ENCODE measurements at places on chromosomes 2 and 18.

DNA sequence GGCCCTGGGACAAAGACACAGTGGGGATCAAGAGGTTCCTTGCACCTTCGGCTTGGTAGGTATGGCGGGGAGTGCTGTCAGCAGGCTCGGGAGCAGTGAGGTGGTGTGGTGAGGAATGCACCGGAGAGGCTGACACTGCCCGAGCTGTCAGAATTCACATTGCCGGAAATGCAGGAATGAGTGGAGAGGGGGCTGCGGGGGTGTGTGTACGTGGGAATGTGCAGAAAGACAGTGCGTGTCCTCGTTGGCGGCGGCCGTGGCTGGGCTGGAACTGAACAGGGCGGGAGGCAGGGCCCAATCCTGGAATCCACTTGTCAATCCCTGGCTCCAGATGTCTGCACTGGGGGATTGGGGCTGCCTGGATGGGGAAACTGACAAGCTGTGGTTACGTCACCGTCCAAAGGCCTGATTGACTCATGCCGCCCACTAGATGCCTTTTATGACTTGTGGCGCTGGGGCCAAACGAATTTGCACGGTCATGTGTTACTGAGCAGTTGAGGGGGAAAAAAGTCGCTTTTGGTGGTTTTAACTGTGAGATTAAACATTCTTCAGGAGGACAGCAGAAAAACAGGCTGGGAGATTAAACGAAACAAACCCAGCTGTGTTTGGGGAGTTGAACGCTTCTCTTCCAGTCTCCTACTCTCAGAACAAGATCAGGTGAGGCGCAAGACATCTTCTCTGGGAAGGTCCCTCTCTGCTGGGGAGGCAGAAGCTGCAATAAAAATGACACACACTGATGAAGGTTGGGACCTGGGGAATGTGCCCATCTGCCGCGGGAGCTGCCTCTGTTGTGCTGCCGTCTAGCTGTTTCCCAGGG, 189.4 kb upstream of the GLI2 start:
- no peak for DNase-seq

DNA sequence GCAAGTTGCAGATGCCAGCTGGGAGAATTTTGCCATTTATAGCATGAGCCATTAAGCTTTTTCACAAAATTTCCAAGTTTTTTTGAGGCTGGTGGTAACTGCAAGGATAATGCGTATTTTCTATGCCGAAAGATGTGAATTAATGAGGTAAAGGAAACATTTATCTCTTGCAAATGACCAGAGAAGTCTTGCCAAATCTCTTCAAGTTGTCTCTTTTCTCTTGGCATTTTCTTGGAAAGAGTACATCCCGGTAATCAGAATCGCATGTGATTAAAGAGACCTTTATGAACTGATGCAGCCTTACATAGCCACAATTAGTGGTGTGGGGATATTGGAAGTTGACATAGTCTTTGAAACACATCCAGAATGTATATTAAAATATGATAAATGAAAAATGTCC, 136.5 kb upstream of the MMADHC start:
- DNase-seq: no peak

DNA sequence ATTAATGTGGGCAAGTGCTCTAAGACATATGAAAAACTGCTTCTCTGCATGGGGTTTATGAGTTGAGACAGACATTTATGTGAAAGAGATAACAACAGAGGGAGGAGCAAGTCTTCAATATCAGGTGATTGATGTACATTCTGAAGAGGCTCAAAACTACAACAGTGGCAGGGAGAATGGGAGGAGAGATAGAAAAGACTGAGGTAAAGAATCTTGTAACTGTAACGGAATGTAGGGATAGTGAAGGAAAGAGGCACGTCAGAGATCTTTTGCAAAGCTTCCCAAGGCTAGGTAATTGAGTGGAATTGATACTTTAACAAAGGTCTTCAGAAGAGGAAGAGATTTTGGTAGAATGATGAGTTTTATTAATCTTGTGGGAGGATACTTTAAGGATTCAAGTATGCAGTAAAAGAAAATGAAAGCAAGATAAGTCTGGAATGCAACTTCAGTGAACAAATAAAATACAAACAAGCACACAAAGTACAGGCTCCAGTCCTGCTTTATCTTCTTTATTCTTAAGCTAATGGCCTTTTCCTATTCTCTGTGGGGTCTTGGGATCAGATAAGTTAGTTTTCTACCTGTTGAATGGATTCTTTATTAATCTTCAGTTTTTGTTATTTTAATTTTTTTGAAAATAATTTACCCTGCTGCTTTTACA, 15.0 kb downstream of the SMAD4 start:
- no peak for DNase-seq

GRCh38 chr2:52342458-52342857, 1310.5 kb upstream of the NRXN1 start:
- no peak for DNase-seq

- DNase-seq: no peak
Observed at GRCh38 chr2:115162494-115163293, 720.3 kb downstream of the DPP10 start.

GRCh38 chr2:153963256-153963655, 91.5 kb downstream of the GALNT13 start:
- DNase-seq: no peak

- no peak for DNase-seq
Observed at GRCh38 chr2:239369631-239370161, 31.1 kb downstream of the HDAC4 start.

DNA sequence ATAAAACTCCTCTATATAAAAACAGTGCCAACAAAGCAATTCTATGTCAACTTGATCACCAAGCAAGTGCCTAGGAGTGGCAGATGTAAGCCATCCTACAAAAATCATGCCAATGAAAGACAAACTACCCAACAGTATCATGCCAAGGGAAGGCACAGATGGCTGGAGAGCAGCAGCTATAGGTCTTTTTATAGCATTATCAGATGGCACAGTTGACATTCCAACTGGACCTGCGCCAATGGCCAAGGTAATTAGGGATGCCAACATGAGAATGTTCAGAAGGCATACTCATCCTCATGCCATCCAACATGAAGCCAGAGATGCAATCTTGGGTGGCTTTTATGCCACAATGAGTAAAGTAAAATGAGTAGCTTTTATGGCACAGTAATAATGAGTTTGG, 237.3 kb downstream of the OTX1 start:
- no peak for DNase-seq

- no peak for DNase-seq
Observed at GRCh38 chr2:725468-725867, 48.3 kb upstream of the TMEM18 start.

- no peak for DNase-seq
Observed at GRCh38 chr2:68714866-68715265, 19.7 kb upstream of the ARHGAP25 start.

DNA sequence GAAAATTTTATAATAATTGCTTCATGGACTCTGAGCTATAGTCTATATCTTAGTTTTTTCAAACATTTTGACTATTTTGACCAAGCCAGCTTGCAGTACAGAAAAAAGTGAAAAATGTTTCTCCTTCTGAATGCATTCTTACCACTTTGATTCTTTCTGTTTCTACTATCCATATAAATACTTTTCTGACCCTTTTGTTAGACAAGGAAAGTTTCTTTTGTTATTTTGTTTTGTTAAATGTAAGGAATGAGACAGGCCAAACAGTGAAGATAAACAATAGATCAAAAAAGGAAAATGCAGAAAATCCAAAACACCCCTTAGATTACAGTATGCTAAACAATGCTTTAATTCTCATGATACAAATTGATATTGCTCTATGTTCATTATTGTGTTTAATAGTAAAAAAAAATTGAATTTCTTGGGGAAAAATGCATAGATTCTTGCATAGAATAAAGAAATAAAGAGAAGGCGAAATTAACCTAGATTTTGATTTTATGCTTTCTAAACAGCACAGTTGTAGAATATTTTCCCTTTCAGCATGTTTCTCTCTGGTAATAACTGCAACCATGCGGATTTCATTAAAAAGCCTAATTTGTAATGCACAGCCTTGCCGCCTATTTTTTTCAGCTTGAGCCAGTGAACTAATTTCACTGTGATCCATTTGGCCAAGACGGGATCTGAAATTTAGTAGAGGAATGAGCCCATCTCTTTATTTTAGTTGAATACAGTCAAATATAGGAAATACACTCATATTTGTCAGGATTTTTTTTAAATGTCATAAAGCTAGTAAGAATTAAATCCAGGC, 976 bp downstream of the TNFAIP6 start:
- DNase-seq: no peak

GRCh38 chr2:149039213-149039724, 770 bp downstream of the LYPD6B start:
- no peak for DNase-seq

DNA sequence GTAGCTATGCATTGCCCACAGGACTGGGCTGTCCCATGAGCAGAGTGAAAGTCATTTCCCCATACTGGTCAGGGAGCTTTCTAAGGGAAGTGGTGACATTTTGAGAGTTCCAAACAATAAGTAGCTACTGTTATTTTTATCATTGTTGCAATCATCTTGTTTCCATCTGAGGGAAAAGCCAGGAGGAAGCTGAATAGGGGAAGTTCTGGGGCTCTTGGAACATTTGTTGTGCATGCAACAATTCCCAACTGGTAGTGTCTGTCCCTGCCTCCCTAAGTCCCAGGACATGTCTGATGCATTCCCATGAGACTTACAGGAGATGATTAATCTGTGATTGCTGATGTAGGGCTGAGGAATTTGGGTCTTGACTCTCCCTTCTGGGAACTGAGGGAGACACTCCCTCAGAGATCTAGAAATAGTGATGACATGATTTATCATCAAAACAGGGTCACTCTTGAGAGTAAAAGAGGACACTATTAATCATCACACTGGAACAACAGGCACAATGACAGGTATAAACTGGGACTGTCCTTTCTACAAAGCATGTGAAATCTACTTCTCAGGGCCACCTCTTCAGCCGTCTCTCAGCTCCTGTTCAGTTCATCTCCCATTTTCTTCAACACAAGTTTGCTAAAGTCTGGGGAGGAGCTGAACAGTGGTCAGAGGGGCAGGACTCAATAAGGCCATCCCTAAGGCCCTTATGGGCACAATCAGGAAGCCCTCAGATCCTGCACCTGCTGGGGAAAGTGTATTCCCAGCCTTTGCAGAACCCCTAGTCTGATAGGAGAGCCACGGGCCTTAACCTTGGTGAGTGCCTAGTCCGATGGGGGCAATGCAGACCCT, 28.0 kb upstream of the MARCO start:
- no peak for DNase-seq

GRCh38 chr2:138637686-138638085, 136.1 kb downstream of the SPOPL start:
- DNase-seq: no peak

DNA sequence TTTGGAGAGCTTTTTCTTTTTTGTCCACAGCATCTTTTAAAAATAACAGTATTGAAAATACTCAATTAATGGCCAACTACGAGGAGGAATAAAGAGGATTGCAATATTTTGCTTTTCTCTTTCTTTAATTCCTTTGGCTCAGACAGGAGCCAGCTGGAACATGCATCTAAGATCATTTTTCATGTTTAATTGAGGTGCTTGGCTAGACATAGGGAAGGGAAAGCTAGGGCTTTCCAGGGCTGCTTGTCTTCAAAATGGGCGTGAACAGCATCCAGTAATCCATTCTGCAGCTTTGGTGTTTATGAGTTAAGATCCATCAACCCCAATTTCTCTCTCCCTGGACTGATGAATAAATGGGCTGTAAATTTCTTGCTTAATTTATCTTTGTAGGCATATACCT, 323.0 kb downstream of the PTPRM start:
- no peak for DNase-seq

DNA sequence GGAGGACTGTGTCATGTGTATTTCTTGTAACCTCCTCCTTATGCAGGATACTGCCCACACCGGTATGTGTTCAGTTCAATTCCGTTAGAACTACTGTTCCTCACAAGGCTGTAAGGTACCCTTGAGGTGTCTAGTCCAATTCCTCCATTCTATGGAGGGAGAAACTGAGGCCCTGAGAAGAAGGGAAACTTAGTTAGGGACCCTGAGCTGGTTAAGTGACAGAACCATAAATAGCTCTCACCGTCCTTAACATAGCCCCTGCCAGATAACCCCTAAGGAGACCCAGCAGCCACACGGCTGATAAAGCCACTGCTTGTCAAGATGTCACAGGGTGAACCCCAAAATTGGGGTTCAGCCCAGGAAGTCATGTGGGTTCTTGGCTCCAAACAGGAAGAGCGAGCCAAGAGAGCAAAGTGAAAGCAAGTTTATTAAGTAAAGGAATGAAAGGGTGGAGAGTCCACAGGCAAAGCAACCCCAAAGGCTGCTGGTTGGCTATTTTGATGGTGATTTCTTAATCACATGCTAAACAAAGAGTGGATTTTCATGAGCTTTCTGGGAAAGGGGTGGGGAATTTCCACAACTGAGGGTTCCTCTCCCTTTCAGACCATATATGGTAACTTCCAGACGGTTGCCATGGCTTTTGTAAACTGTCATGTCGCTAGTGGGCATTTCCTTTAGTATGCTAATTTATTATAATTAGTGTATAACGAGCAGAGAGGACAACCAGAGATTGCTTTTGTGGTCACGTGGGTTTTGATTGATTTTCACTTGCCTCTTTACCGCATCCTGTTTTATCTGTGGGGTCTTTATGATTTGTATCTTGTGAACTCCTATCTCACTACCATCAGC, 83.4 kb upstream of the RTN4 start:
- DNase-seq: no peak

- no peak for DNase-seq
Observed at GRCh38 chr2:189579585-189580186, 900 bp downstream of the SLC40A1 start.

DNA sequence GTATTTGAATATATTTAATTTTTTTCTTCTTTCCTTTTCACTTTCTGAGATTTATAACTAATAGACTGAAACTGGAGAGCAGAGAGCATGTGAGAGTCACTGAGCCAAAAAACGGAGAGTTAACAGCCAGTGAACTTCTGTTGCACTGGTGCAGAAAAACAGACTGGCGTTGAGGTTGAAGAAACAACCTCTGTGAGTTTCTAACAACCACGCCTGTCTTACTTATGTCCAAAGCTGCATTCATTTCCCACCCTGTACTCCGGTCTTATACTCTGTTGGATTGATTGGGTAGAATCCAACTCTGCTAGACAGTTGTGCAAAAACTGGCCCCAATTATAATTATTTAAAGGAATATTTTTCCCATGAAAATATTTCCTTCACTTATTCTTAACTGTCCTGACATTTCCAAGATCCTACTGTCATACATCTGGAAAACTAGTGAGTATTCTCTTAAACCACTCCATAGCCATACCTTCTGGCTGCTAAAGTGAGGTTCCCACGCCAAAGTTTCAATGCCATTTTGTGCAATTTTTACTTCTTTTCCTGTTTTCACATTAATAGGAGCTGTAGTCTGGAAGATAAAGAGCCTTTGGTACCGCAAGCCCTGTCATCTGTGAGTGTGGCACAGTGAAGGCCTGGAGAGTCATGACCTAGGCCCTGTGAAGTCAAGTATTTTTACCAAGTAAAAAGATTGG, 9.4 kb downstream of the CYP1B1 start:
- DNase-seq: no peak

Data from NCI-H748 treated with DMSO at 0.1 percent for 48 hours (cell line).